ENCODE measurements at places on chromosomes 11 and 22.

GRCh38 chr11:75306529-75306928 lies 44.9 kb downstream of the ARRB1 start:
- no peaks in the 10 kb centered on the region for H3K36me3 ChIP-seq
- H3K4me3 ChIP-seq = no peak overlapping the region
- no peaks in the 10 kb centered on the region for H3K27me3 ChIP-seq
- H3K4me1 ChIP-seq = peaks cover 5% of the 10 kb centered on the region

- H3K4me1 ChIP-seq = no peaks in the 10 kb centered on the region
- no peaks in the 10 kb centered on the region for H3K36me3 ChIP-seq
- H3K4me3 ChIP-seq = no peak overlapping the region
These were observed 132.0 kb upstream of the NAV2 start for GRCh38 chr11:19580646-19581045.

GRCh38 chr22:23220485-23221350 lies 40.4 kb downstream of the BCR start:
- no peaks in the 10 kb centered on the region for H3K27me3 ChIP-seq
- H3K36me3 ChIP-seq = peaks cover 2% of the 10 kb centered on the region
- H3K27ac ChIP-seq = peak overlapping the region; percentile 94

DNA sequence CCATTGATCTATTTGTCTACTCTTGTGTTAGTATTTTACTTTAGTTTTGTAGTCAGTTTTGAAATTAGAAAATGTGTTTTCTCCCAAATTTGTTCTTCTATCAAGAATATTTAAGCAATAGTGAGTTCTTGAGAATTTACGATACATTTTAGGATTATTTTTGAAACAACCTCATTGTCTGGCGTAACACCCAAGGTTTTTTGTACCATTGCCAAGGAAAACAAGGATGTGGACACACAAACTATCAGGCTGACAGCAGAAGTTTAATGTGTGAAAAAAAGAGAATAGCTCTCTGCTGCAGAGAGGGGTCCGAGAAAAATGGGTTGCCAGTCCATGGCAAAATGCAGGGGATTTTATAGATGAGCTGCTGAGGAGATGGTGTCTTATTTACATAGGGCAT lies 865.1 kb upstream of the CNTN5 start:
- H3K27me3 ChIP-seq = no peaks in the 10 kb centered on the region
- H3K27ac ChIP-seq = no peak overlapping the region
- H3K36me3 ChIP-seq = no peaks in the 10 kb centered on the region
- no peaks in the 10 kb centered on the region for H3K4me1 ChIP-seq

GRCh38 chr11:73173755-73174494 lies 31.8 kb upstream of the FCHSD2 start:
- no peak overlapping the region for H3K27ac ChIP-seq
- H3K4me3 ChIP-seq = no peak overlapping the region
- H3K27me3 ChIP-seq = peaks cover 4% of the 10 kb centered on the region
- no peaks in the 10 kb centered on the region for H3K36me3 ChIP-seq

- peaks cover 21% of the 10 kb centered on the region for H3K4me1 ChIP-seq
- H3K4me3 ChIP-seq = no peak overlapping the region
- H3K36me3 ChIP-seq = no peaks in the 10 kb centered on the region
- DNase-seq = peak; percentile 64
These were observed 7.8 kb downstream of the SLC5A1 start for GRCh38 chr22:32050678-32051515.

DNA sequence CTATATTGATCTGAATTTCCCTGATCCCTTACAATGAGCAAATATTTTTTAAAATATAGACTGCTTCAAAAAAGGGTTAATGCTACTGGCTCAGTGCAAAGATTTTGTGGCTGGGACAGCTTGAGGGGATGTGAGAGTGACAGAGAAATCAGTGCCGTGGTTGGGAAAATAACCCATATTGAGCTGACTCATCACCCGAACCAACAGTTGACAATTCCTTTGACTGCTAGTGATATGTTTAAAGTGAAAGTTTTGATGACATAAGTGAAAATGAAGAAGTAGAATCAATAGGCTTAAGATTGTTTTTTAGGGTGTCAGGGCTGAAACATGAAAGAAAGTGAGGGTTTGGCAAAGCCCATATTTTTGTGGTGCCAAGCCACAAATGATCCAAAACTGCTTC lies 257.1 kb upstream of the TENM4 start:
- no peaks in the 10 kb centered on the region for H3K36me3 ChIP-seq
- no peaks in the 10 kb centered on the region for H3K27me3 ChIP-seq
- H3K4me1 ChIP-seq = no peaks in the 10 kb centered on the region
- no peak overlapping the region for H3K27ac ChIP-seq
- no peak for DNase-seq

DNA sequence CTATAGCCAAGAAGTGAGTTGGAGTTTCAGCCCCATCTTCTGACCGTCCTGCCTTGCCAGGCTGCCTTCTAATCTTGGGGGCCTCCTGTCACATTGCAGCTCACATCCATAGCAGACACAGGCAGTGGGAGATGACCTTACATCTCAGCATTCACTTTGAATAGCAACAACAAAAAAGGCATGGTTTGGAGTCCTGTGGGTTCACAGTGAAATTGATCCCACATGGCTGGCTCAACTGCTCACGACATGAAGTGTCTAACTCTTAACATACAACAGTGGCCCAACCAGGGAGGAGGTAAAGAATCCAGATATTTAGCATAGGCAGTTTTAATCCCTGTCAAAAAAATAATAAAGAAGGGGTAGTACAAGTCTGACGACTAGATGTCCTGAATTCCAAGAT lies 38.1 kb downstream of the DBX1 start:
- no peaks in the 10 kb centered on the region for H3K4me1 ChIP-seq
- no peaks in the 10 kb centered on the region for H3K36me3 ChIP-seq
- H3K27me3 ChIP-seq = peaks cover 15% of the 10 kb centered on the region

- DNase-seq = no peak
- H3K27me3 ChIP-seq = peaks cover 5% of the 10 kb centered on the region
- no peak overlapping the region for H3K4me3 ChIP-seq
- no peak overlapping the region for H3K27ac ChIP-seq
- no peaks in the 10 kb centered on the region for H3K4me1 ChIP-seq
These were observed 187.1 kb downstream of the BLID start for GRCh38 chr11:121928597-121929580.

GRCh38 chr22:42610186-42610585 lies 4.5 kb downstream of the POLDIP3 start:
- DNase-seq = no peak
- peaks cover 30% of the 10 kb centered on the region for H3K4me1 ChIP-seq
- peaks cover 28% of the 10 kb centered on the region for H3K36me3 ChIP-seq
- H3K27me3 ChIP-seq = no peaks in the 10 kb centered on the region

- H3K36me3 ChIP-seq = no peaks in the 10 kb centered on the region
- H3K4me1 ChIP-seq = peaks cover 4% of the 10 kb centered on the region
- no peak overlapping the region for H3K4me3 ChIP-seq
- H3K27me3 ChIP-seq = no peaks in the 10 kb centered on the region
These were observed 30.1 kb upstream of the TP53I11 start for GRCh38 chr11:44980533-44981427.

GRCh38 chr11:92859156-92859690 lies 110.2 kb upstream of the MTNR1B start:
- H3K4me1 ChIP-seq = no peaks in the 10 kb centered on the region
- no peak overlapping the region for H3K4me3 ChIP-seq
- H3K27me3 ChIP-seq = peaks cover 2% of the 10 kb centered on the region
- H3K27ac ChIP-seq = no peak overlapping the region
- no peak for DNase-seq

DNA sequence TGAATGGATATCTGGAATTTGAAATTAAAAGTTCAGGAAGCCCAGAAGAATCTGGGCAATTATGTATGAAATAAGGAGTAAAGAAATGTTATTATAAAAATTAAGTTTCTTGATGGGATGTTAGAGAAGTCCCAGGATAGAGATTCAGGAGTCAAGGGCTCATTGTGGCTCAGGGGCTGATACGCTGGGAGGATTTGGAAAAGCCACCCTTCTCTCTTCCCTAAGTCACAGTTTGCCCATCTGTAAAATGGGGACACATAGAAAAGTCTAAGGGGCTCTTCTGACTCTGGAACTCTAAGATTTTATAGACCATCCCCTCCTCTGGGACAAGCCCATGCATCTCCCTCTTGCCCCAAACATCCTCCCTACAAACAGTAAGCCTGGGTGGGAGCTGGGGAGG lies 118.1 kb downstream of the TIMP3 start:
- H3K27ac ChIP-seq = no peak overlapping the region
- H3K36me3 ChIP-seq = no peaks in the 10 kb centered on the region
- H3K4me3 ChIP-seq = no peak overlapping the region
- no peaks in the 10 kb centered on the region for H3K27me3 ChIP-seq
- DNase-seq = no peak

DNA sequence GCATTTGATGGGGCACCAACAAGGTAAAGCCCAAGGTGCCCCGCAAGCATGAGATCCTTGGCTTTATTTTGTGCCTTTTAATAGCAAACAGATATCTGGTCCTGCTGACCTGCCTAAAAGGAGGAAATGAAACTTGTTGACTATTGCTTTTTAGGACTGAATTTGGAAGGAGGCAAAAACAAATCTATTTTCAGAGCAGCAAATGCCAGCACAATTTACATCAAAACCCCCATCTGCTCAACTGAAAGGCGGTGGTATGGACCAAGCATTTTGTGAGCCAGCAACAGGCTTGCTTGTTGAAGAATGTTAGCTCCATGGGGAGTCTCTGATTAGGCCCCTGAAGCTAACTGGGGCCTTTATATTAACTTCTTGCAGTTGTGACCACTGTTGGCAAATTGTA lies 192.6 kb upstream of the E2F8 start:
- no peaks in the 10 kb centered on the region for H3K36me3 ChIP-seq
- DNase-seq = no peak
- H3K27ac ChIP-seq = no peak overlapping the region
- no peak overlapping the region for H3K4me3 ChIP-seq

Measured in activated T-helper 1 cell treated with anti-CD3 and anti-CD28 coated beads, Interleukin-12 subunit alpha, Interleukin-12 subunit beta, Interleukin-2, Interleukin-4 antibody, amounts not matched to agents 30 ng/mL and 10 ng/mL and 1 ng/mL, durations not matched to agents 14 hours and 24 hours and 36 hours (primary cell).